Fibroblast of skin of left quadriceps (primary cell): ENCODE measurements at places on chromosomes 3 and 15.

DNA sequence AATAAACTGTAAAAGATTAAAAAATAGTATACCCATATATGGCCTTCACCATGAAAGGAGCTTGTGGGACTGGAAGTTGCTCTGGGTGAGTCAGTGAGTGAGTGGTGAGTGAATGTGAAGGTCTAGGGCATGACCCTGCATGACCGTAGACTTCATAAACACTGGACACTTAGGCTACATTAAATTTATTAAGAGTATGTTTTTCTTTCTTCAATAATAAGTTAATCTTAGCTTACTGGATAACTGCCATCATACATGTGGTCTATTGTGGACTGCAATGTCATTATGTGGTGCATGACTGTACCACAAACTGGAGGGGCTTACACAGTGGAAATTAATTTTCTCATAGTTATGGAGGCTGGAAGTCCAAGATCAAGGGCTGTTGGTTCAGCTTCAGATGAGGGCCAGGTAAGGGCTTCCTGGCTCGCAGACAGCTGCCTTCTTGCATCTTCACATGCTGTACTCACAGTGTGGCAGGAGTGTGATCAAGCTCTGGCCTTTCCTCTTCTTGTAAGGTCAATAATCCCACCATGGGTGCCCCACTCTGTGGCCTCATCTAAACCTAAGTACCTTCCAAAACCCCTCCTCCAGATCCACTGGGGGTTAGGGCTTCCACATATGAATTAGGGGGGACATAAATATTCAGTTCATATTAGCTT is 40.8 kb upstream of the PRR23E start:
- no peak for DNase-seq

DNA sequence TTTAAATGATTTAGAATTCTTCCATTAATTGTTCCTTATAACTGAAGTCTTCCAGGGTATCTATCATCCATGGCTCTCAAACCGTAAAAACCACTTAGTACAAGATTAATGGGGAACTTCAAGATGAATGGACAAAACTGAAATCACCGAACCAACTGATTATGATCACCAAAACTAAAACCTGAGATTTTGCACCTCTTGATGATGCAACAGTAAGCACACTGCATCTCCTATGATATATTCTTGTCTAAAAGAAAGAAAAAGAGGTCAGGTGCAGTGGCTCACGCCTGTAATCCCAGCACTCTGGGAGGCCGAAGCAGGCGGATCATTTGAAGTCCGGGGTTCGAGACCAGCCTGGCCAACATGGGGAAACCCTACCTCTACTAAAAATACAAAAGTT is 3.6 kb upstream of the ISY1 start:
- no peak for DNase-seq

- no peak for DNase-seq
Measured at GRCh38 chr3:64299206-64299605, 73.9 kb upstream of the PRICKLE2 start.

DNA sequence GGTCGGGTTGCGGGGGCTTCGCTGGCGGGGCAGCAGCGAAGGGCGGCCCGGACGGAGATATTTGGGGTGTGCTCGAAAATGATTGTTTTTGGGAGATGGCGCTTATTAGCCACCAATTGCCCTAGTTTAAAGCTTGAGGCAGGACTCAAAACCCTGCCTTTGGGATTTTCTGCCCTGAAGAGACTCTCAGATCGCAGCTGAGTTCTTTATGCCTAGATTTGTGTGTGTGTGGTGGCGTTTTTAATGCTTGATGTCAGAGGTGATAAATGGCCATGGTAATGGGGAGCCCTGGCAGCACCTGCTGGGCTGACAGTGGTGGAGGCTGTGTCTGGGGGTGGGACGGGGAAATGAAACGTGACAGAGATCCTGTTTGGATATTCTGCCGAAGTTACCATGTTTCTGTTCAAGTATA is 604 bp downstream of the KCTD6 start:
- no peak for DNase-seq

GRCh38 chr3:14819671-14820070 is 909 bp downstream of the FGD5 start:
- no peak for DNase-seq

GRCh38 chr3:65560133-65560532 is 478.6 kb downstream of the MAGI1 start:
- no peak for DNase-seq

DNA sequence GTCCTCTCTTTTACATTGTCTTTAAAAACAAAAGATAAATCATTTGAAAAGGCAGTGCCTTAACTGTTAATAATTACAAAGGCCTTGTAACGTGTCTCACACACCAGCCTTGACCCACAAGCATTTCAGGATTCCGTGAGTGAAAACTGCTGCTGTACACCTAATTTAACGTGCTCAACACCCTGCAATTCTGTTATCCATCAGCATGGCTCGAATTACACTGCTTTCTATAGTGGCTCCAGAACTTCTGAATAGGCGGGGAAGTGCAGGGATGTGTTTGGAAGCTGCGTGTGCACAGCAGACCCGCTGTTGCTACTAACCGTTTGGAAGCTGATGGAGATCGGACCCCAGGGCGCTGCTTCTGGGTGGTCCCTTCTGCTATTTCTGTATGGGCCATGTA is 9.9 kb upstream of the ETFA start:
- DNase-seq: no peak

DNA sequence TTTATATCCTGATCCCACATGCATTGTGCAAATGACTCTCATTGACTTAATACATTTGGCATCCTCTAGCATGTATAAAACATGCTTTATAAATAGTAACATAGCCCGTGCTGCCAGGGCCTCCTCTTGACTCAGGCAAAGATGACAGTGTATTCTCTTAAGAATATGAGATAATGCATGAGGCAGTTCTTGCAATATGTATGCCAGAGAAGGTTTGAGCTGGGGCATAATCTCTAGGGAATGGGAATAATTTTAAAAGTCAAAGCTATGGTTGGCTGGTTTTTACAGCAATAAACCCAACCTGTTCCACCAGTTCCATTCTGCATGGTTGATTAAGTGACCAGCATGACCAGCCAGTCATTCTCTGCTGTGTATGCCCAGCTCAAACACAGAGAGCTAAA is 179.0 kb upstream of the PFN2 start:
- peak; percentile 66 for DNase-seq

DNA sequence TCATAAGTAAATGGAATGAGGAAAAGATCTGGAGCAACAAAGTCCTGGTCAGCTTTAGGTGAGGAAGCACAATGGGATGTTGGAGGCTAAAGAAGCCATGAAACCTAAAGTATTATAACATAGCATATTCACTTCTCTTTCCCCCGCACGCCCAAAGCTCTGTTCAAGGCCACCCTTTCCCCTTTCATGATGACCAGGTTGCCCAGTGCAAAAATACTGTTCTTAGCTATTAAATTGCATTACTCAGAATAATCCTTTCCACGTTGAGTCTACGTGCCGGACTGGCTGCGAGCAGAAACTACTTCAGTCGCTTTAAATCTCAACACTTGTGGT is 589 bp upstream of the MAPKBP1 start:
- DNase-seq: no peak

DNA sequence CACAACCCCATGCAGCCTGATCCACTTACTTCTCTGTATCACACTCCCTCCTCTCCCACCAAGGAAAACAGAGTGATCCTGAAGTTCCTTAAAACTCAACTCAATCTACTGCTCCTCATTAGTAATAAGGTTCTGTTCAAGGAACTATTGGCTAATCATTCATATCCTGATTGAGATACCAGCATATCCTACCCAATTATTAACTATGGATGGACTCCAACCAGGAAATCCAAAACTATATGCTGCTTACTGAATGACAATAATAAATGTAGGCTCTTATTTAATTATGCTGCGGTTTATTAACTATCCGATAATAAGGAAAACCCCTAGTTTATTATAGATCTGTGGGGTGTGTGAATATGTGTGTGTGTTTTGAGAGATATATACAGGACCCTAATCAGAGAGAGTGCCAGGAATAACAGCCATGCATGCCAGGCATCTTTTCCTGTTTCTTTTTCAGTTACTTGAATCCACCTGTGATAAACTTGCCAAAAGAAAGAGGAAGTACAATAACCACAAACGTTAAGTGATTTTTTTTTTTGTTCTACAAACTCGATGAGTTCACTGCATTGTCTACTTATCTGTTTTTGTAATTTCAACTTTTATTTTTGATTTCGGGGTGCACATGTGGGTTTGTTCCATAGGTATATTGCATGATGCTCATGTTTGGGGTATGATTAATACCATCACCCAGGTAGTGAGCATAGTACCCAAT is 1031.7 kb upstream of the CFAP20DC start:
- DNase-seq: no peak

DNA sequence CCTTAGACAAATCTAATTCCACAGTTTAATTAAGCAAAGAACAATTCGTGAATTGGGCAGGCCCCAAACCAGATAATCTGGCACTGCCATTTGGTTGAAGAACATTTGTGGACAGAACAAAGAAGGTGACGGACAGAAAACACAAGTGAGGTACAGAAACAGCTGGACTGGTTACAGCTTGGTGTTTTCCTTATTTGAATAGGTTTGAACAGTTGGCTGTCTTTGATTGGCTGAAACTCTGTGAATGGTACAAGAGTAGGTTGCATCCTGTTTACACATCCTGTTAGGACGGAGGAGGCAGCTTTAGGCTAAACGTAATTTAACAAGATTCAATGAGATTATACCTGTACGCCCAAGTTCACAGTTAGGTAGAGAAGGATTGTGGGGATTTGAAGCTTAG is 114.4 kb downstream of the LPP start:
- DNase-seq: no peak

- no peak for DNase-seq
Measured at GRCh38 chr3:125643172-125643571, 47.9 kb upstream of the OSBPL11 start.

GRCh38 chr3:24472358-24472757 is 22.3 kb downstream of the THRB start:
- DNase-seq: no peak
